Activated T-cell treated with anti-CD3 and anti-CD28 coated beads, Interleukin-2, amount 50 U/mL, for 72 hours (primary cell): ENCODE measurements at places on chromosomes 5 and 9.

- no peak for DNase-seq
These were observed 945.6 kb upstream of the ARRDC3 start for GRCh38 chr5:92328584-92329259.

DNA sequence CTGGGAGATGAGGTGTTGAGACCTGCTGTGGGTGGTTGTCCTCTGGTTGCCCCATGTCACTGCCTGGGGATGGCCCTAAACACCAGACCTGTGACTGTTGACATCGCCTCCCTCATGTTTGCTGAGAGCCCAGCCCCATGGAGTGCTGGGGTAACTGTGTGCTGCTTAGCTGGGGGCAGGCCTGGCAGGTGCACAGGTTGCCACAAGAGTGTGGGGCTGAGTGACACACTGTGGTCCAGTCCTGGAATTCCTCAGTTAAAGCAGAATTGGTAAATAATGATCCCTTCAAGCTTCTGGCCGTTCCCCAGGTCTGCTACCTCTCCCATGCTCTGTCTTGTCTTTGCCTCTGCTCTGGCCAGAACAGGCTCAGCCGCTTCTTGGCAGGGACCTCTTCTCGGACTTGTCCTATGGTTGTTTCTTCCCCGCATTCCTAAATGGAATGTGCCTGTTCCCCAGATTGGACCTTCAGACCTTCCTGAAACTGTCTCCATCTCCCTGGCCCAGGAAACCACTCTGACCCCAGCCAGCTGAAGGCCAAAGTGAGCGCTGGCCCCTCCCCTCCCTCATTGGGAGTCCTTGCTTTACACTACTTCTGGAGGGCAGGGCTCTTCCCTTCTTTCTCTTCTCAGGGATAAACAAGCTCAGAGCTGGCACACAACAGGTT is 61.2 kb upstream of the PITX1 start:
- DNase-seq = no peak

DNA sequence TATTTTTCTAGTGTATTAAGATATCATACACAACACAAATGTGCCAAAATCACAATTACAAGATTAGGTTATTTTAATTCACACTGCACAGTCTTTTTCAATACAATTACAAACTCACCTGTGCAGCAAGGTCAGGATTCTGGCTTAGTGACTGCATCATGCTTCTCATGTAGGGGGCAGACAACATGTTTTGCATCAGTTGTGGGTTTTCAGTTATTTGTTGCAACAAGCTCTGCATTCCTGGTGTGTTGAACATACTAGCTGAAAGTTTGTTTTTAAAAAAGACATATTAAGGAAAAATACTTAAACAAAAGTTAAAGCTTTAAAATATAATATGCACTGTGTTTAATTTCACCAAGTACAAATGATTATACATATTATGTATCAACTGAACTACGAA is 38.7 kb downstream of the UBQLN1 start:
- DNase-seq = no peak

- no peak for DNase-seq
These were observed 479.4 kb upstream of the MPDZ start for GRCh38 chr9:13758936-13759335.

DNA sequence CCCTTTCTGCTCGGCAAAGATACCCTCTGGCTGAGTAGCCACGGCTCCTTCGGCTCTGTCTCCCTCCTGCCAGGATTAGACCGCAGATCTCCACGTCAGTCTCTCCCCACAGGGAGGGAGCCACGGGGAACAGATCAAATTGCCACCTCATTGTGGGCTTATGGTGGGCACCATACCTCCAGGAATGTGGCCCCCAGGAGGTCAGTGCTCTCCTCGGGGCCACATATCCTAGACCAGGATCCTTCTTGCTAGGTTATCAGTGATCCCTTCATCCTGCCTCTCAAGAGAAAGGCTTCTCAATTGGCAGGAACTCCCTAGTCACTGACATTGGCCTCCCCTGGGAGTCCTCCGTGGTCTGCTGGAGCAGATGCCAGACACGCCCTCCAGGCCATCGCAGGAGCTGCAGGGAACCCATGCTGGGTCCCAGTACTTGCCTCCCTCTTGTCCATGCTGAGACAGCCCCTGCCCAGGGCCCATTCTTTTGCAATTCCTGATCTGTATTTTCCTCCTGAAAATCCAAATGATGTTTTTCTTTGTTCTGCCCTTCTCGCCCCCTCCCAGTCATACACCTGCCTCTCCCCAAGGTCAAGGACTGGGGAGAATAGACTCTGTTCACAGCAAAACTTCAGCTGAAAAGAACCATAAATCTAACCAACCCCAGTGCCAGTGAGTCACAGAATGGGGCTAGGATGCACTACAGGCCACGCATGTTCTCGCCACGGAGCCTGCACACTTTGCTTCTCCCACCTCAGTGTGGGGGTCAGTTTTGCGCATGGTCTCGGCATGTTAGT is 31.6 kb upstream of the ENHO start:
- DNase-seq = no peak

DNA sequence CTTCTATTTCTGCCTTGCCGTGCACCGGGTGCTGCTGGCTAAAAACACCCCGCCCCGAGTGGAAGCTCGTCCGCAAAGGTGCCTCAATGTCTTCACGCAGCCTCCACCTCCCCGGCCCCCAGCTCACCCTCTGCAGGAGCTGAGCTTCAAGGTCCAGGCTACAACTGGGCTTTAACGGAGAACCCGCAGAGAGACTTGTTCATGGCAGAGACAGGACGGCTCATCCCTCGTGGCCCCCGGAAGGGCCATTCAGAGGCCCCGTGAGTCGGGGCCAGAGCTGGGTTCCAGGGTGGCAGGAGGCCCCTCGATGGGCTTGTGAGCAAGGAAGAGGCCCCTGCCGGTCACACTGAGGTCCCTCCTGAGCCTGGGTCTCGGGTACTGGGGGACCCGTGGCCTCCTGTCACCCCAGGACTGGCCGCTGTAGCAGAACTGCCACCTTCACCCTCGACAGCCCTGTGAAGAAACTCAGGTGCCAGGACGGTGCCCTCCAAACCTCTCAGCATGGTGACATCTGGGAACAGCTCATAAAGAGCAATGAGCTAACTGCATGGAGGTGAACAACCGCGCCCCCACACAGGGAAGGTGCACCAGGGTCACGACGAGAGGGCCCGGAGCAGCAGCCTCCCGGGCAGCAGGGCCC is 58.0 kb upstream of the UBAC1 start:
- DNase-seq = no peak

GRCh38 chr9:92671323-92671722 is 1.4 kb upstream of the IPPK start:
- DNase-seq = no peak

GRCh38 chr5:128257076-128257475 is 173.5 kb downstream of the SLC12A2 start:
- DNase-seq = no peak

- DNase-seq = no peak
These were observed at the start of gene HTR4 for GRCh38 chr5:148653836-148654781. Gene HTR4, minus strand, starts transcription at chr5:148654527. Its CDS starts 17,513 bp downstream, at chr5:148637014.

GRCh38 chr9:16532681-16533450 is 337.6 kb downstream of the BNC2 start:
- no peak for DNase-seq

DNA sequence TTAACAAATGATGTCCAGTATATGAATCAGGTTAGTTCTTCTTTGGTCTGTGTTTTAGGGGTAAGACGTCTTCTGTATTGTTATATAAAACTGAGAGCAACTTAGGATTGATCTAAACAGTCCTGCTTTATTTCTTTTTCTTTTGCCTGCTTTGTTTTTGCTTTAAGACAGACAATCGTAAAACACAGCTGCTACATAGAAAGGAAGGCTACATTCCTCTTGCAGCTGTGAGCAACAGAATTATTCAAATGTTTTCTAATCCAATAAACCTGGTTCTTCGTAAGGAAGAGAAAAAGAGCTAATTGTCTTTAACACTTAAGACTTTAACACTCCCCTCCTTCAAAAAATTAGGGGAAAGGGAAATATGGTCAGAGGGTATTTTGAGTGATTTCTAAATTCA is 14.6 kb downstream of the FGF1 start:
- no peak for DNase-seq

DNA sequence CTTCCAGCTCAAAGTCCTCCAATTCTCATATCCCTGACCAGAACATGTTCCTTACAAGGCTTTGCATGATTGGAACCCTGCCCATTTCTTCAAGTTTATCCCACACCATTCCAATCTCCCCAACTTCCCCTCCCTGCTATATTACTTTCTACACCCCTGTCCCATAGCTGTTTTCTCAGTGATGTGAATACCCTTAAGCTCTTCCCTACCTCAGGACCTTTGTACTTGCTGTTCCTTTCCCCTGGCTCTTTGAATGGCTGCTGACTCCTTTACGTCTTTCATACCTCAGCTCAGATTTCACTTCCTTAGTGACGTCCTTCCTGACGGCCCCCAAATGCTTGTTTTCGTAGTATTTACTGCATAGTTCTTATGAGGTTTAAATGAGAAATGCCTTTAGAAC is 166.2 kb upstream of the ZNF462 start:
- DNase-seq = no peak

DNA sequence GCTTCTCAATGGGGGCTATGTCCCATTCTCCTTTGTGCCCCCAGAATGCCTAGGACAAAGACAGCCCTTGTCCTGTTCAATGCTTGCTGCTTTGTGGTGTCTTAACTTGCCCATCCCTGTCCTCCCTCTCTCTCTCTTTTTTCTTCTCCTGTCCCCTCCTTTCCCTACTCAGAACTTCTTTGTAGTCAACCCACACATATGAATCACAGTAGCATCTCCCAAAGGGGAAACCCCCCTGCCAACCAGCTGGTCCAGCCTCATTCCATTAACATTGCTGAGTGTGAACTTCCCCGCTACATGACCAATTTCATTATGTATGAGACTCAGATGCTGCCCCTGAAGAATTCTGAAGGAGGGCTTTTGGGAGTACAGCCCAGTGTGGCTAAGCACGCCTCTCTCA is 408.3 kb downstream of the ENC1 start:
- DNase-seq = peak; percentile 5

- no peak for DNase-seq
These were observed 304.0 kb upstream of the KLF4 start for GRCh38 chr9:107793541-107793940.

DNA sequence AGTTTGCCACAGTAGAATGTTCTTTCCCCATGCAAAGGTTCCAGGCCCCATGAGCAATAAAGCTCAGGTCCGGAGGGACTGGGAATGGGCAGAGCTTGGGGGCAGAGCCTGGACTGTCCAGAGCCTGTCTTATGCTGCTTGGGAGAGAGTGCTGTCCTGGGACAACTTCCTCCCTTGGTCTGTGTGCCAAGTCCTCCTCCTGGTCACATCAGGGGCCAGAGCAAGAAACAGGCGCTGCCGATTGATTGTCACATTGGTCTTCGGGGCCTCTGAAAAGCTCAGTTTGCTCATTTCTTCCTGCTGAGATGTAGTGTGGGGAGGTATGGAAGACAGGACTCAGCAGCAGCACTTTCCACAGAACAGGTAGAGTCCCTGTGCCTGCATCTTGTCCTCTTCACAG is 54.0 kb upstream of the FCN1 start:
- DNase-seq = no peak
